Activated T-cell treated with anti-CD3 and anti-CD28 coated beads for 1 hour (primary cell): ENCODE measurements at places on chromosomes 13 and 19.

DNA sequence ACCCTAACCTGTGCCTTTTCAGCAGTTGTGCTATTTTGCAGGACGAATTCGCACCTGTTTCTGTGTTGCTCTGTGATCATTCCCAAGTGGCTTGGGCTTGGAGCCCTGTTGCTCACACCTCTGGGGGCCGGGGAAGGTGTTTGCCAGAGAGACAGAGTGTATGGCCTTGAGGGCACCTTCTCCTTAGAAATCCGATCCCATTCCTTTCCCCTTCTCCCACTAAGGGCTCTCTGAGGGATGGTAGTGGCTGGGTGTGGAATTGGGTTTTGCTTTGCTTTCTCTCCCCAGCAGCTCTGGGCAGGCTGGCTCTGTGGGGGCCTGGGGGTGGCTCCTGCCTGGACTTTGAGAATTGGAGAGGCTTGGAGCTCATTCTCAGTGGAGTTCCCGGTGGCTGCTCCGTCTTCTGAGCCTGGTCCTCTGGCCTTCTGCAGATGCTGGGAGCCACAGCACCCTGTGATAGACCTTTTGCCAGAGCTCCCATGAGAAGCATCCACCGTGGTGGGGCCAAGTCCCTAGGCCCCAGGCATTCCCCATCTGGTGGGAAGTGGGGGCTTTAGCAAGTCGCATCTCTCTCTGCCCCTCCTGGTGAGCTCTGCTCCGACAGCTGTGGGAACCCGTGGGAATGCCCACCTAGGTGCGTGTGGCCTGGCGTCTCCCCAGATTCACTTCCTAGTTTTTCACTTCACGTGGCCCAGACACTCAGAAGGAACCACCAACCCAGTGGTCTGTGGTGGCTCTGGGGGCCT is 26.1 kb downstream of the ATP11A start:
- DNase-seq = no peak

GRCh38 chr13:29481603-29482002 is 113.9 kb downstream of the SLC7A1 start:
- no peak for DNase-seq

DNA sequence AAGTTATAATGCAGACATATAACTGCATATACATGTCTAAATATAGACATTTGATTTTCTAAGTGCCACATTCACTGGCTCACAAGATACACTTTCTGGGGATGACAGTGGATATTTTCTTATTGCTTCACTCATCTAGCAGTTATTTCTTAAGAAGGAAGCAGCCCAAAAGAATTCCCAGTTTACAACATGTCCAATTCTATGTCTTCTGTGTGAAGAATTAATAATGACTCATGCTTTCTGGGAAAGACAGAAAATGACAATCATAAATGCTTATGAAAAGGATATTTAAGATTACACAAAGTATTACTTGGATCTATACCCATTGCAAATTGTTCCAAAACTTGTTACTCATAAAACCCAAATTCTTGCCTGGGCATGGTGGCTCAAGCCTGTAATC is 543.4 kb downstream of the SUCLA2 start:
- no peak for DNase-seq

DNA sequence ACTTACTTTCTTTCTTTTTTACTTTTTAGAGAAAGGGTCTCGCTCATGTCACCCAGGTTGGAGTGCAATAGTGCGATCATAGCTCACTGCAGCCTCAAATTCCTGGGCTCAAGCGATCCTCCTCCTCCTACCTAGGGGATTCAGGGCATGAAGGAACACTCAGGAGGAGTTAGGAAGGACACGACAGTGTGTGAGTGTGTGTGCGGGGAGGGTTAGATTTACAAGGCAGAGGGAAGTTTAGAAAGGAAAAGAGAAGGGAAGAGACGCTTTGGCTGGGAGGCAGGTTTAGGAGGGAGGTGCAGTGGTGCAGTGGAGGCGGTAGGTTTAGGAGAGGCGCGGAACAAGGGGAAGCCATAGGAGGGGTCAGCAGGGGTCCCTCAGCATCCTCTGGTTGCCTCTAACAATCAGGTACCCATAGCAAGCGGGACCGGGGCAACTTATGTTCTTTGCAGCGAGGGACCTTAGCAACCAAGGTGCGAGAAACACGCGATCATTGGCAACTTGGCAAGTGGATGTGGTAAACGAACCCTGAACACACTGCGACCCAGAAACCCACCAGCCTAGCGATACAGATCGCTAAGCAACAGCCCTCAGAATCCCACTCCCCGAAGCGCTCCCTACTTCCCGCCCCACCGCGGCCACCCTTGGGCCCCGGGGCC is 501 bp downstream of the SIRT2 start:
- DNase-seq = peak; percentile 7

- DNase-seq = no peak
These were observed 50.5 kb downstream of the SOX1 start for GRCh38 chr13:112117258-112117954.

DNA sequence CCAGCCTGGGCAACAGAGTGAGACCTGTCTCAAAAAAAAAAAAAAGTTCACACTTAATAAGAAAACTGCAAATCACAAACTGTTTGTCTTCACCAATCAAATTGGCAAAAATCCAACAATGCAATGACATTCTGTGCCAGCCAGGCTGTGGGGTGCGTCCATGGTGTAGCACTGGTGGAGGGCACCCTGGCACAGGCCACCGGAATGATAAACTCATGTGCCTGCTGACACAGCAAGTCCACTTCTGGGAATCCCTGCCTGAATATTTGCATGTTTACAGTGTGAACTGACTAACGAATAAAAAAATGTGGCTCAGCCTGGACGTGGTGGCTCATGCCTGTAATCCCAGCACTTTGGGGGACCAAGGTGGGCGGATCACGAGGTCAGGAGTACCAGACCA is 1.6 kb upstream of the LRRC25 start:
- DNase-seq = no peak

- DNase-seq = peak; percentile 42
These were observed at the start of gene EML2 for GRCh38 chr19:45638930-45639729. TSS of gene EML2 (minus strand) at chr19:45639397. CDS start at chr19:45639376, 21 bp downstream.

GRCh38 chr19:33752945-33753344 is 43.7 kb upstream of the KCTD15 start:
- no peak for DNase-seq

GRCh38 chr19:3521104-3521445 is 15.0 kb downstream of the FZR1 start:
- DNase-seq = no peak

DNA sequence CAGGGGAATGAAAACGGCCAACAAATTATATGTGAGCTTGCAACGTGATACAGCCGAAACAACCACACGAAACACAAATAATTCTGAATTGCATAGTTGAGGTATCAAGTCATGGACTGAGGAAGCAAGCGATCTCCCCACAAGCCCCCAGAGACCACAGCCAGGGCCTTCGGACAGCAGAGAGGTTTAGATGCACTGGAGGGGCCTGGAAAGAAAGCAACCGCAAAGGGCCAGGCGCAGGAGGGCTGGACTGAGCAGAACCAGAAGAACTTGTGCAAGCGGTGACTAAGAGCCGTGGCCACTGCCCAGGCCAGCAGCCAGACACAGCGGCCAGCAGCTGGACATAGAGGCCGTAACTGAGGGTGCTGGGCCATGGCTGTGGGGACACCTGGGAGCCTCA is 131.4 kb downstream of the TNFRSF19 start:
- no peak for DNase-seq

- DNase-seq = no peak
These were observed 8.0 kb downstream of the ATP4A start for GRCh38 chr19:35555301-35556005.

DNA sequence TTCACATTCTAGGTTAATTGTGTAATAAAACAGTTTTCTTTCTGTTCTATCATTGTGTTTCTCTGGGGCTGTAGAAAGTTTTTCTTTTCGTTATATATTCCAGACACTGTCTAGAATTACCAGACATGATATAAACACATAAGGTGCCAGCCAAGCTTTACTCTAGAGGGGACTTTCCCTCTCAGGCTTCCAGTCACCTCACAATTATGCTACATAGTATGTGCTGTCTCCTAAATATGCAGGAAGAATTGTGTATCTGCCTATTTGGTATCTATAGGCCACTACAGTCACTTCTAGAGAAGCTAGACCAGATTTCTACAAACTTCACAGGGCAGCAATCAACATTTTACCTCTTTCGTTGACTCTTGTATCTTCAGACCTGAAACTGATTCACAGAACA is 14.6 kb downstream of the ZNF257 start:
- no peak for DNase-seq

- DNase-seq = no peak
These were observed 2.7 kb downstream of the FFAR3 start for GRCh38 chr19:35360880-35361420.

DNA sequence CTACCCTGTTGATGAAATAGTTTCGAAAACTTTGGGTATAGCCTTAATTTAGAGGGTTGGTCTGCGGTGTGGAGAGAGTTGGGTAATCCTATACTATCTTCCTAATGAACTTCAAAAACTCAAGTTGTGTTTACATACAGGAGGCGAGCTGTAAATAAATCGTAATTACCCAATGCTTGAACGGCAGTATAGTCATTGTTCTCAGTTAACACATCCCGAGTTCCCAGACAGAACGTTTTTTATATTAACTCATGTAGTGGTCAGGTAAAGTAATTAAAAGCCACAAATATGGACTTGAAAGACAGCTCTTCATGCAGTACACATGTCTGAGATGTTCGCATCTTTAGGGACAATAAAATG is 1.5 kb downstream of the PDS5B start:
- no peak for DNase-seq

DNA sequence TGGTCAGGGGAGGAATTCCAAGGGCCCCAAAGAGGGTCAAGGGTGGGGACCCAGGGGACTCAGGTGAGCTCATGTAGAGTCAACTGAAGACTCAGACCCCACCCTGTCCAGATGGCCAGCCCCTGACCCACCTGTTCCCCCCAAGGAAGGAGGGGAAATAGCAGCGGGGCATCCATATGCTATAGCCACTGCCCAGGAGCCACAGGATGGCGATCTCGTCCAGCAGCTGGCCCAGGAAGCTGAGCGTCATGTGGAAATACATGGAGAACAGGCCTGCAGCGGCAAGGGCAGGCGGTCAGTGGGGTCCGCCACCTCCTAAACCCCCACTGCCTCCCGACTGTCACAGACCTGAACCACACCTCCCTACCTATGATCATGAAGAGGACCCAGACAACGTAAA is 21.4 kb downstream of the ACER1 start:
- DNase-seq = no peak

DNA sequence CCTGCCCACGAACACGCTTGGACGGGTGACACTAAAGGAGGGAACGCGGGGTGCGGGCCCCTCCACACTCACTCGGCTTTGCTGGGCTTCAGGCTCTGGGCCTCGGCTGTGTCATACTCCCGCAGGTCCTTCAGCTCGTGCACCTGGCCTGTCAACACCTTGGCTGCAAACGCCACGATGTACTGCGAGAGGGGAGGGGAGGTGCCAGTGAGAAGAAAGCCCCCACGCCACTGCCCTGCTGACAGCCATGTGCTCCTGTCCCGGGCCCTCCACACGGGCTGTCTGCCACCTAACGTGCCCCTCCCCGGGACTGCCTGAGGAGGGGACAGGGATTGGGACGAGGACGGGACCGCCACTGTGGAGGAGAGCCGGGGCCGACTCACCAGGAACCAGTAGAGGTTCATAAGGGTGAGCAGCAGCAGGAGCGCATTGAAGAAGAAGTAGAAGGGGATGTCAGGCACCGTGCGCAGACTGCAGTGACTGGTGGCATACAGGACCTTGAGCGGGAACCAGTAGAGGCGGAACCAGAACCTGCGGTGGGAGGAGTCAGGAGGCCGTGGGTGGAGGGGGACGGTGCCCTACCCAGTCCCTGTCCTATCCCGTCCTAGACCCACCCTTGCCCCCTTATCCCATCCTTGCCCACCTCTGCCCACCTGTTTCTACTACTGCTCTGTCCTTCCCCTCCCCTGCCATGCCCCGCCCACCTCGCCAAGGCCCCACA is 16.9 kb downstream of the CERS1 start:
- DNase-seq = no peak

- no peak for DNase-seq
These were observed 2641.8 kb upstream of the PCDH20 start for GRCh38 chr13:64057372-64058020.

- DNase-seq = no peak
These were observed 6.3 kb upstream of the RXFP2 start for GRCh38 chr13:31733066-31733465.

DNA sequence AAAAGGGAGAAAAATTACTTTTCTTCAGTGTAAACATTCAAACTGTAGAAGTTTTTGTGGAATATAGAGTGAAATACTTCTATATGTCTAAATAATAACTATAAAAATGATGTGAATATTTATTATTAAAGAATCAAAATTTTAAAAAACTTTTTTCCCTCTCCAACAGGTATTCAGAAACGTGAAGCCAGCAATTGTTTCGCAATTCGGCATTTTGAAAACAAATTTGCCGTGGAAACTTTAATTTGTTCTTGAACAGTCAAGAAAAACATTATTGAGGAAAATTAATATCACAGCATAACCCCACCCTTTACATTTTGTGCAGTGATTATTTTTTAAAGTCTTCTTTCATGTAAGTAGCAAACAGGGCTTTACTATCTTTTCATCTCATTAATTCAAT is 28.0 kb downstream of the ITM2B start:
- no peak for DNase-seq

- peak; percentile 52 for DNase-seq
These were observed 15.8 kb downstream of the ARRDC2 start for GRCh38 chr19:18023622-18024251.

- DNase-seq = no peak
These were observed 3.4 kb downstream of the CC2D1A start for GRCh38 chr19:13909430-13909829.

DNA sequence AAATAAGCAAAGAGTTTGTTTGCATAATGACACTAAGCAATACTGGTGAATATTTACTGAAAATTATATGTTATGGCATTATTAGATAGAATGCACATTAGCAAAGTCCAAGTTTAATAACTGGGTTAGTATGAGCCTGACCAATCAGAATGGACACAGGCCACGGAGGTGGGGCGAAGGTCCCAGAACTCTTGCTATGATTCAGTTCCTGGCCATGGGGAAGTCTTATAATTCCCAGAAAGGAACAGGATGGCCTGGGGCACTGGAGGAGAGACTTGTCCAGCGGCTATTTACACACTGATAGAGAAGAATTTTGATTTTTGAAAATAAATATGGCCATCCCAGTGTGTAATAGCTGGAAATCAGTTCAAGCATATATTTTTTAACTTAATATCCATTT is 372.0 kb downstream of the EFNB2 start:
- DNase-seq = no peak

GRCh38 chr13:24151864-24152263 is 8.7 kb upstream of the SPATA13 start:
- no peak for DNase-seq
